ENCODE measurements at places on chromosomes 4 and X.

DNA sequence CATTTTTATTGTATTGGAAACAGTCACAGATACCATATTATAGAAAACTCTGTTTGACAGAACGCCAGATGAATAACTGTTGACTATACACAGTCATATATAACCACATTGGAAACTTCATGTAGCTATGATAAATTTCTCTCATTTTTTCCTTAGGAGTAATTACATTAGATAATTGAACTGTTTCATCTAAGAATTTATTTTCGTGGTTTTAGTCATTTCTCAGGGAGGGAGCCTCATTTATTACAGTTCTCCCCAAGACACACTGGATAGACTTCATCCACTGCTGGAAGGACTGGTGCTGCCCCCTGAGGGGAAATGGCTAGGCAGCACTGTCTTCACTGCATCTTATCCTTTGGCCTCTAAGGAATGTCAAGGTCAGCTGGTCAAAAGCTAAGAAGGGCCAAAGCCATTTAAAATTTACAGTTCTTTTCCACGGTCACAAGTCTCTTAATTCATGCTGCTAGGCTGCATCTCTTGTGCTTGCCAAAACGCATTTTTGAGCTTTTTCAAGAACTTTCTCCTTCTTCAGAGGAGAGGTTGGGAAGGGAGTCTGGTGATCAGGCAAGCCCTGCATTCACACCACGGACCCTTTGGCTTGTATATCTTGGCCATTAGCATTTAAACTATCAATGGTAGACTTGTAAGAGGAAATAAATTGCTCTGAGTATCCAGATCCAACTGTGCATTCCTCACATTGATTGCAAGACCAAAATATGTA, 145.1 kb downstream of the CBR4 start:
- DNase-seq: no peak

DNA sequence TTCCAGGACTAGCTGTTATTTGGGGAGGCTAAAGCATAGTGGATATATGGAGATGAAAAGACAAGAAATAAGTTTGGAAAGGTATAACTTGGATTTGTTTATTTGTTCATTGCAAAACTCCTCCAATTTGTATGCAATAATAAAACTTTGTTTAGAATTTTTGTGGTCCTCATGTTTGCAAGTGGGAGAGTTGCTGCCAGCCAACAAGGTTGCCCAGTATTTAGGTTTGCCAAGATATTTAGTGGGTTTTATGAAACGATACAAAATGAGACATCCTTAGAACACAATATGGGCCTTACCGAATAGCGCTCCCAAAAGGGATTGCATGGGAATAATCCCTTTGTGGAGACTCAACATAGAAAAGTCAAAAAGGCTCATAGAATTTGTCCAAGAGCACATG, 162.1 kb downstream of the INPP4B start:
- no peak for DNase-seq

GRCh38 chrX:350534-351323, 32.1 kb upstream of the GTPBP6 start:
- no peak for DNase-seq

DNA sequence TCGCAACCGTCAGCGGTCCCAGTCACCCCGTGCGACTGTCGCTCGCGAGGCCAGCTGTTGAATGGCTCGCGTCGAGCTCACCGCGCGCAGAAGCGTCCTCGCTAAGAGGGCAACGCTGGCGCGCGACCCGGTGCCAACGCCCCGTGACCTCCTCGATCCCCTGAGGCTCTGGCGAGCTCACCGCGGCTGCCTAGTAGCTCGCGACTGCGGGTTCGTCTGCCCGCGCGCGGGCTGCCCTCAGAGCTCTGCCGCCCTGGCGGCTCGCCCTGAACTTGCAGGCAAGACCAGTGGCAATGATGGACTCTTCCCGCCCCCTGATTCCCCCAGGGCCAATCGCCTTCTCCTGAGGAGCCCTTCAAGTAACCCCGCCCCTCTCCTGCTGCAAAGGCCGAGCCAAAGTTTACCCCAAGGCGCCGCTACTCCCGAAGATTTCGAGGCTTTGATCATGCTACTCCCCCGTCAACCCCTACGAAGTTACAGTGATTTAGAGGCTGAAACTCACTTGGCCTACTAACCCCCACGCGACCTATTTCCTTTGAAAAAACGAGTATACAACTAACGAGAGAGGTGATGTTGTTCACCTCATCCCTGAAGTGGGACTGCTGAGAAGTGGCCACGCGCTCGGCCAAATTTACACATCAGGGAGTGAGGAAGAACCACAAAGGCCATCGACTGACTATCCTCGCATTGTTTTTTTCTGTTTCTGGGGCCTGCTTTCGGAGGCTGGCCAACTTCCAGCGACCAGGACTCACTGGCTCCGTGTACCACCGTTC, 37.5 kb downstream of the PGRMC1 start:
- DNase-seq: peak; percentile 34
